ENCODE measurements at places on chromosomes 7 and 10.

- DNase-seq, result no peak
Observed at GRCh38 chr7:137669706-137670105, 177.1 kb downstream of the DGKI start.

DNA sequence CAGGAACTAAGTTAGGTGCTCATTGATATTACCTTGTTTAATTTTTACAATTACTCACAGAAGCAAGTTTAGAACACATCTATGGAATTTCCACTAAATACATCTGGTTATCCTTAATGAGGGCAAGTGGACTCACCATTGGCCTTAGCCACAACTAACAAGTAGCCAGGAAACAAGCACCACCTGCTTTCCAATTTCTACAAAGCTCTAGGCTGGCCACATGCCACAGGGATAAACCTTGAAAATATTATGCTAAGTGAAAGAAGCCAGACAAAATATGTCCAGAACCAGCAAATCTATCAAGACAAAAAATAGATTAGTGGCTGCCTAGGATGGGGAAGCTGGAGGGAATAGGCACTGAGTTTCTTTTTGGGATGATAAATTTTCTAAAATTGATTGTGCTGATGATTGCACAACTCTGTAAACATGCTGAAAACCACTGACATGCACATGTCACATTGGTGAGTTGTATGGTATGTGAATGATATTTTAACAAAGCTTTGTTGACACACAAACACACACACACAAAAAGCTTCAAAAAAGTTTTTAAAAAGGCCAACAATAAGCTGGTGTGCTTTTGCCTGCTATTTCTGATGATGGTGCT lies 179.4 kb downstream of the CPEB3 start:
- no peak for DNase-seq

DNA sequence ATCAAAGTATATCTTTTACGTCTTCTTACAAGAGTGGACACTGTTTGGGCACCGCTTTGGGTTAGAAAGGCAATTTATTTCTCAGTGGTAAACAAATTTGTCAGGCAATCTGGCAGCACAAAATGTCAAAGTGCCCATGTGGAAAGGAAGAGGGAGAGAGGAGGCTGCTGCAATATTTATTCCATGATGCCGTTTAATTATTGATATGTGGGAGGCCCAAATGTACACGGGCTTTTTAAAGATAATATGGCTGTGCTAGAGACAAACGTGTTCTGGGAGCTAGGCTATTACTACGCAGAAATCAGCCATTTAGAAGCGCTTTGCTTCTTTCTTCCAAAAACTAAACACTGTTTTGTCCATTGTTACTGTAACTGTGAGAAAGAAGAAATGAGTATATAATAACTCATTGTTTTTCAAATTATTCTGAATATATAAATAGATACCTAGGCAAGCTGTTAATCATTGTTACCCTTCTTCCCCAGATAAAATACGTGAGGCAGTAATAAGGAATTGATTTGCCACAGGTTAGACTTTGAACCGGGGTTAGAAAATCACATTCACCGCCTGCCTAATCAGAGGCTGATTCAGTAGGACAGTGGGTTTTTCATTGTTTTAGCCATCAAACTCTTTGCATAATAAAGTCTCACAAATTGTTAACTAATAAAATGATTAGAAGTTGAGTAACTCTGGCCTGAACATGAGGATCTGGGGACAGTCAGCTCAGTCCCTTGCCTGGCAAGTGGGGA lies 116.5 kb upstream of the FRMD4A start:
- DNase-seq, result no peak

DNA sequence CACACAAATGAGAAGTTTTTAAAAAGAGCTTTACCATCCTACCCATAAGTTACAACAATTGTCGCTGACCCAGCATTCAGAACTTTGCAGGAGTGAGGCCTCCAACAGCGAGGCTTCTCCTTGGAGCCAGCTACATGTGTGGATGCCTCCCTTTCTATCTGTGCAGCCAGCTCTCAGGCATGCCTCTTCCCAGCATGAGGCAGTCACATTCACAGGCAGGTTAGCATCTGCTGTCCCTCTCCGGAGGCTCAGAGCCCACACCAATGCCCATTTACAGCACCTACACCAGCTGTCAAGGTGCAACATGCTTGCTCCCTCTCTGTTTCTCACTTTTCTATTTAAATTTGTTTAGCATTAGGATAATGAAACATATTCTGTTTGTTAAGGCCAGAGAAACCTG lies 278.7 kb upstream of the PODXL start:
- DNase-seq, result no peak

DNA sequence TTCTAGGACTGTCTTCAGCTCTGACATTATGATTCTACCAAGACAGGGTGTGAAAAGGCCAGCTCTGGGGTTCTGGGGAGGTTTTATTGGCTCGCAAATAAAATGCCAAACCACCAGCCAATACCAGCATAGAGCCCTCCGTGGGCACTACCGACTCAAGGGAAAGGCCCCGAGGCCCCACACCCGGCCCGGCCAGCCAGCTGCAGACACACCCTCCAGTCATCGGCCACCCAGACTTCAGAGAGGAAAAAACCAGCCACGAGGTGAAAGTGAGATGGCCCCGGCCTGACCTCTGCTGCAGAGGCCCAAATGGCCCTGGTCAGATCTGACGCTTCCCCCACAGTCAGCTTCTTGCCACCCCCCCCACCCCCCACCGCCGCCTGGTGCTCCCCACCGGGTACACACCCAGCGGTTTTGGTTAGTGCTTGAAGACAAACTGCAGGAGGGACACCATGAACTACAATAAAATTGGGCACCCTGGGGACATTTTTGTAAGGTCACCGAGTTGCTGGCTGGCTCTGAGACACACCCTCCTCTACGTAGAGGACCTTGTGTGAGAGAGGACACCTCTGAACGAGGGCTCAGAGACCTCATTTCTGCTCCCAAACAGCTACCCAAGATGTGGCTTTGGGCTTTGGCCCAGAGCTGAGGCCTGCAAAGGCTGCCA lies 79.9 kb downstream of the PRKAG2 start:
- no peak for DNase-seq

DNA sequence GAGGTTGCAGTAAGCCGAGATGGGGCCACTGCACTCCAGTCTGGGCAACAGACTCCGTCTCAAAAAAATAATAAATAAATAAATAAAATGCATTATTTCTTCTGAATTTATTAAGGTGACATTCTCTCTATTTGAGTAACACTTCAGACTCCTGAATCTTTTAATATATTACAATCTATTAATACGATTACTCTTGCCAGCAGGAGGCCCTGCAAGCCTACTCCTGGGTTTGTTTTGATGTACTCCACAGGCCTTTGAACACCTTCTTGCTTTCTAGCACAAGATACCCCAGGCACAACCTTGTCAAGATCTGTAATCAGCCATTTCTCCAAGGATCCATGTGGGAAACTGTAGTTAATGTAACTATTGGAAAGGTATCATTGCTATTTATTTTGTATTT lies 63.5 kb downstream of the COBL start:
- DNase-seq, result no peak

DNA sequence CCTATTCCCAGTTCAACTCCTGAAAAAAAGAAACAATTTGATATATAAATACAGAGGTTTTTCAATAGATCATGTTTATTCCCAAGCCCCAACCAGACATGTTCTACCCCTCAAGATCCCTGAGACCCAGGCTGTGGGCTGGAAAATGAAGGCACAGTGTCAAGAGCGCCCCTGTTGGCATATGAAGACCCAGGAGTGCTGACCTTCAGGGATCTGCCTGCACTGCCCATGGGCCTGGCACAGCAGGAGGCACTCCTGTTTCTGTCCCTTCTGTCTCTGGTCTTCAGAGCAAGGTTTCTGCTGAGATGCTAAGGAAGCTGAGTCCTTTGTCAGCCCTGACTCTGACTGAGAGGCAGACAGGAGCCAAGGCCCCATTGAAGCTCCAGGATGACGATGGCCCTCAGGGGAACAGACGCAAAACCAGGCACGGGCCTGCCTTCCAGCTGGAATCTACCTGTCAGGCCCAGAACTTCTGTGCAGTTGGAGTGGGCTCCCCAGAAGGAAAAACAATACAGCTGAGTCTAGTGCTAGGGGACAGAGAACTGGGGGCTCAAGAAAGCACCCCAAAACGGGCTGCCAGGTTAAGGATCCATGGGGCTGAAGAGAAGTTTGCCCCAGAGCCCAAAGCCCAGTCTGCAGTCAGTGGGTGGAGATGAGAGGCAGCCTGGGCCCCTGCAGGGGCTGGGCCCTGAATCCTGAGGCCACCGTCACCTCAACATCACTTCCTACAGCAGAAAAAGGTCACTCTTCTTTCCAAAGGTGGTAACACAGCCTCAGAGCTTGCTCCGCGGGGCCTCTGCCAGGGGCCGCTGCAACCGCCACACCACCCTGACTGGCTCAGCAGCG lies 6.7 kb upstream of the AIFM2 start:
- no peak for DNase-seq

- DNase-seq, result no peak
Observed at GRCh38 chr7:2719007-2719406, 31.0 kb downstream of the AMZ1 start.

DNA sequence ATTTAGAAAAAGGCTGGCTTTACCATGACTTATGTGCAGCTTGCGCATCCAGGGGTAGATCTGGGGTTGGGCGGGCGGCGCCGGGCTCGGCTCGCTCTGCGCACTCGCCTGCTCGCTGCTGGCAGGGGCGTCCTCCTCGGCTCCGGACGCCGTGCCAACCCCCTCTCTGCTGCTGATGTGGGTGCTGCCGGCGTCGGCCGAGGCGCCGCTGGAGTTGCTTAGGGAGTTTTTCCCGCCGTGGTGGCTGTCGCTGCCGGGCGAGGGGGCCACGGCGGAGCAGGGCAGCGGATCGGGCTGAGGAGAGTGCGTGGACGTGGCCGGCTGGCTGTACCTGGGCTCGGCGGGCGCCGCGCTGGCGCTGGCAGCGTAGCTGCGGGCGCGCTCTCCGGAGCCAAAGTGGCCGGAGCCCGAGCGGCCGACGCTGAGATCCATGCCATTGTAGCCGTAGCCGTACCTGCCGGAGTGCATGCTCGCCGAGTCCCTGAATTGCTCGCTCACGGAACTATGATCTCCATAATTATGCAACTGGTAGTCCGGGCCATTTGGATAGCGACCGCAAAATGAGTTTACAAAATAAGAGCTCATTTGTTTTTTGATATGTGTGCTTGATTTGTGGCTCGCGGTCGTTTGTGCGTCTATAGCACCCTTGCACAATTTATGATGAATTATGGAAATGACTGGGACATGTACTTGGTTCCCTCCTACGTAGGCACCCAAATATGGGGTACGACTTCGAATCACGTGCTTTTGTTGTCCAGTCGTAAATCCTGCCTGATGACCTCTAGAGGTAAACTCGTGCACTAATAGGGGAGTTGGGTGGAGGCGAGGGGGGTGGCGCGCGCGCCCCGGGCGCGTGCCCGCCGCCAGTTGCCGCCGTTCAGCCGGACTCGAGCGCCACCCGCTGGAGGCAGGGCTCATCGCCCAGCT lies at the start of gene HOXA5:
HOXA5 (minus strand) TSS at position 659 of the 927 bp plus-strand sequence; CDS start at position 585, 74 bp downstream.
- DNase-seq, result peak; percentile 28

DNA sequence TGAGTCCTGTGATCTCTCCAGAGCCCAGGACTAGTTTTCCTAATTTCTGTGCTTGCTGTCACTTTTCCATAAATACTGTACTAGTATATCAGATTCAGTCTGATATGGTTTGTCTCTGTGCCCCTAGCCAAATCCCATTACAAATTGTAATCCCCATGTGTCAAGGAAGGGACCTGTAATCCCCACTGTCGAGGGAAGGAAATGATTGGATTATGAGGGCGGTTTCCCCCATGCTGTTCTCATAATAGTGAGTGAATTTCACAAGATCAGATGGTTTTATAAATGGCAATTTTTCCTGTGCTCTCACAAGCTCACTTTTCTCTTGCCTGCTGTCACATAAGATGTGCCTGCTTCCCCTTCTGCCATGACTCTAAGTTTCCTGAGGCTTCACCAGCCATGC lies 54.8 kb upstream of the IFRD1 start:
- DNase-seq, result no peak

GRCh38 chr7:5428478-5429252 lies 5.0 kb upstream of the TNRC18 start:
- no peak for DNase-seq

DNA sequence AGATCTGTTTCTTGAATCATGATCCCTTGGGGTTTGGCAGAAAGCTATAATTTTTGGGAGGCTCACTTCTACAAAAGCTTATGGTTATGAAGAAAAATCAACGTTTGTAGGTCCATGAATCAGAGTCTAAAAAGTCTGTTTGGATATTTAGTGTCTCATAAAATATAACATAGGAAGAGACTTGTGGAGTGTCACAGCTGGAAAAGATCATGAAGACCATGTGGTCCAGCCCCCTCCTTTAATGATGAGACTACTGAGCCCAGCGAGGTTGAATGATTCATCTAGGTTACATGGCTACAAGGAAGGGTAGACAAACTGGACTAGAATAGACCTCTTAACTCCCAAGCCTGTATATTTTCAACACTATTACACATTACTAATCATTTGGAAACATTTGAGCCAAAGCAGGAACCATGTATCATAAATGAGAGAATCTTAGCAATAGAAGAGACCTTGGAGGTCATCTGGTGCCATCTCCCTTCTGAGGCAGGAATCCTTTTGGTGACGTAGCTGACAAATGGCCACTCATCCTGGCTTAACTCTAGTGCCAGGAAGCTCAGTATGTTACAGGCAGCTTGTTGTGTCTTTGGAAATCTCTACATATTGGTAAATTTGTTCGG lies 152.5 kb downstream of the CREB5 start:
- DNase-seq, result no peak

GRCh38 chr7:82592416-82592815 lies 148.8 kb upstream of the CACNA2D1 start:
- no peak for DNase-seq

DNA sequence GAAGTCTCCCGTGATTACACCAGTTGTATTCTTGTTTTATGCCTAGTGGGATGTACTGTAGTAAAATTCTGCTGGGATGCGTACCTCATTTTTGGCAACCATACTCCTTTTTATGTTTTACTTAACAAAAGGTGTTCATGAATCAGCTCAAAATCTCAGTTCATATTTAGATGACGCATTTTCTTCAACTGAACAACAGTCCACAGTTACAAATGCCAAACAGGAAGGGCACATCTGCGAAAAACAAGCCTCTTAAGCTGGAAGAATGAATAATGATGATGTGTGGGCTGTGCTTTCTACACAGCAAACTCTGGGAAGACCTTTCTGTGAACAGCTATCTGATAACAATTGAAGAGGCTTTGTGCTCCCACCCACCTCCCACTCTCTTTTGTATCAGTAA lies 68.4 kb upstream of the NRBF2 start:
- no peak for DNase-seq

DNA sequence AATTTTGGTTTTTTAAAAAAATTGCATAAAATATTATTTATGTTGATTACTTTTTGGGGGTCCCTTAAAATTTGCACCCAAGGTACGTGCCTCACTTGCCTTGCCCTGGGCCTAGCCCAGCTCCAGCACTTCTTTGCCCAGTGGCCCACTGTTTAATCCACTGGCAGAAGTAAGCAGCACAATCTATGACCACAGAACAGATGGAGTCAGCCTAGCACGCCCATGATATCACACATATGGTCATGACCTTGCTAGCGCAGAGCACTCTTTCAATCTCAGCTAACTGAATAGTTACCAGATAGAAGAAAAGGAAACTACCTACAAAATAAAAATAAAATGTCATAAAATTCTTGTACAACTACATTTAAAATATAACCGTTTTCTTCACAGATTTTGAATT lies 5.6 kb downstream of the OGA start:
- no peak for DNase-seq
